Glutamatergic neuron (in vitro differentiated cells): ENCODE measurements at places on chromosomes 6 and 20. TPM values are rescaled to one million over a fixed set of nuclear protein-coding genes. Genes with fewer than 3 reads are reported as not detected.

- DNase-seq = no peak
Observed at GRCh38 chr6:16252686-16253299, 14.4 kb downstream of the GMPR start.

- no peak for DNase-seq
Observed at GRCh38 chr6:169542491-169542890, 159.3 kb downstream of the WDR27 start.

GRCh38 chr6:9401960-9402359 is 966.6 kb upstream of the SLC35B3 start:
- no peak for DNase-seq

GRCh38 chr6:108619431-108620197 is 58.9 kb downstream of the FOXO3 start:
- no peak for DNase-seq

GRCh38 chr6:119587537-119587936 is 238.0 kb upstream of the MAN1A1 start:
- no peak for DNase-seq

DNA sequence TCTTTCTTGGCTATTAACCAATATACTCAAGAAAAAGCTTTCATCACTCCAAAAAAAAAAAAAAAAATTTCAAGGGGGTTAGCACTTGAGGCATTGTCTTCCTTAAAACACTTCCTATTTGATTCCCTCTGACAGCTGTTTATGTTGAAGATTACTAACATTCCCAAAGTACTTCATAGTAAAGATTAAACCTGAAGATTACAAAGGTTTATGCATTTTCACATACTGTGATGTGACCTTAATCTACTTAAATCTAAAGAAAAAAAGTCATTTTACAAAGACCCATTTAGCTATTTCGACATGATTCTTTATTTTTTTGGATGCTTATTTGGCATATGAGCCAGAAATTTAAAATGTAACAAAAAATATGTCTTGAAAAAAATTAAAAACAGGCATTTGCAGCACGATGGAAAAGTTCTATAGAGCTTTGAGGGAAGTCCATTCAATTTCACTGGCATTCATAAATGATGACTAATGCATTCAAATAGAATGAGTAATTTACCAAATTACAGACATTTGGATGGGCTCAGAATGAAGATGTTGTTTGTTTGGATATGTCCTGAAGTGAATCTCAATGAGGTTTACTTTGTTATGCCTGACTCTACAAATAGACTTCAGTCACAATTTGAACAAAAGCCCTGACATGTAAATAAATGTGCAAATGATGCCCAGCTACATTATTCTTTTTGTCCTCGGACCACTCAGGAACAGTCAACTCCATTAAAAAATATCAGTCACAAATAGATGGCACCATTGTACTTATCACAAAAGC is 674.6 kb upstream of the MARCKS start:
- DNase-seq = no peak

GRCh38 chr6:110881546-110882273 is 7.1 kb downstream of the AMD1 start:
- DNase-seq = no peak

DNA sequence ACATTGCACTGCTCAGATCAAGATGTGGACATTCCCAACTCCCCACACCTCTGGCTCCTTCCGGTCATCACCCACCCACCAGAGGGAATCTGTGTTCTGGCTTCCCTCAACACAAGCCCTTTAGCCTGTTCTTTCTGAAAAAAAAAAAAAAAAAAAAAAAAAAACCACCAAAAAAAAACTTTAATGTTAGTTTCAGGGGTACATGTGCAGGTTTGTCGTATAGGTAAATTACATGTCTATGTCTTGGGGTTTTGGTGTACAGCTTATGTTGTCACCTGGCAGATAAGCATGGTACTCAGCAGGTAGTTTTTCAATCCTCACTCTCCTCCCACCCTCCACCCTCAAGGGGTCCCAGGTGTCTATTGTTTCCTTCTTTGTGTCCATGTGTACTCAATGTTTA is 135.8 kb upstream of the FOXA2 start:
- DNase-seq = no peak

GRCh38 chr20:38325905-38326304 is 20.4 kb upstream of the LBP start:
- no peak for DNase-seq

- DNase-seq = no peak
Observed at GRCh38 chr6:137699031-137699683, 167.9 kb upstream of the TNFAIP3 start.

GRCh38 chr20:10463622-10464021 is 28.5 kb downstream of the SLX4IP start:
- DNase-seq = no peak

DNA sequence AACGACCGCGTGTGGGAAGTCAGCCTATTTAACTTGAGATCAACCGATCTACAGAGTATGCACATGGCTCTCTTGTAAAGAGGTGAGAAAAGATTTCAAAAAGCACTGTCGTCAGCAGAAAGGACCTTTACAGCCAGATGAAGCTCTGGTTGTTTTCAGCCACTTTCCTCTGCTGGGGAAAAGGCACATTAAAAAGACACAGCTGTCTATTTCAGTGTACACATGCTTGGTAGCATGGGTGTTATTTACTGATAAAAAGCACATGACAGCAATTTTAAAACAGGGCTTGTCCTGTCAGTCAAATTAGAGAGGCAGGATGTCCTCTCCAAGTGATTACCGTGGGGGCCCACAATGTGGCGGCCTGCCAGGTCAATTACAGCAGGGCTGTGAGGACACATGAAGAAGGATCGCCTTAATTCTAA is 188.9 kb downstream of the PRKN start:
- DNase-seq = no peak

- DNase-seq = no peak
Observed at GRCh38 chr20:31449511-31450414, 9.3 kb downstream of the DEFB123 start.

DNA sequence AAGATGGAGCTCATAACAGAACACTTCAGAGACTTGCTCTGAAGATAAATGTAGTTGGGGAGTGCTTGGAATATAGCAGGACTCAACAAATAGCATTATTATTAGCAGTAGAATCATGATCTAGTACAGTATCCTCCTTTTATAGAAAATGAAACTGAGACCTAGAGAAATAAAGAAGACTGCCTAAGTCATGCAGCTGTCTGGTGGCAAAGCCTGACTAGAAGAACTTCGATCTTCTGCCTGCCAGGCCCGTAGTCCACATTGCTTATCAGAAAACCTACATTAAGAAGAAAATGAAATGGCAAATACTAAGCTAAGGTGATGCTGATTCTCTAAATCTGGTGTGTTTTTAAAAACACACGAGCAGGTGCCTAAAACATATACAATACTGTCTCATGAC is 46.4 kb upstream of the DST start:
- no peak for DNase-seq

DNA sequence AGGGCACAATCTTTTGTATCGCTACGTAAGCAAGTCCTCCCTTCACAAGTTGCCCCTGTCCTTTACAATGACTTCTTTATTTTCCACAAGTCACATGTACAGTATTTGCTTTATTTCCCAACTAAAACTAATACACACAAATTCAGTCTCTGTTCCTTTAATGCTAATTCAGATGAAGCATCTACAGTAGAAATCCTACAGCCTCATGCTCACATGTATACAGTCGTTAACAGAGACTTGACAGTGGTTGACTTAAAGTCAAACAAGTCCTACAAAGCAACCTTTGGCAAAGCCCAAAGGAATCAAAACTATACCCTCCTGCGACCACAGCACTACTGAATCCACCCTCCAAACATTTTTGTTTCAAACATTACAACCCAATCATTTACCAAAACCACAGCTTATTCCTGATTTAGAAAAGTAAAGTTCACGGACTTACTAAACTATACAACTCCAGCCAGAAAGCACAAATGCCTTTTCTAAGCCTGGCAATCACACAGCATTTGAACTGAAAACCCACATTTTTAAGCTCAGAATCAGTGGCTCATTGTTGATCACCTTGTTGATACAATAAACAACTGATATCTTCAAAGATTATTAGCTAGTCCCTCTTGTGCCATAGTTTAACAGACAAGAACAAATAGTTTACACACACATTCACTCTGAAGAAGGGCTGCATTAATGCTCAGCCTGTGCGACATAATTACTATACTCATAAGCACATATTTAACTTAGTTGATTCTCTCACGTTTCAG is 70.9 kb upstream of the NHSL1 start:
- no peak for DNase-seq

- DNase-seq = no peak
Observed at GRCh38 chr6:71405416-71405815, 116.8 kb downstream of the OGFRL1 start.

- no peak for DNase-seq
Observed at GRCh38 chr6:38567436-38567835, 72.3 kb downstream of the BTBD9 start.

DNA sequence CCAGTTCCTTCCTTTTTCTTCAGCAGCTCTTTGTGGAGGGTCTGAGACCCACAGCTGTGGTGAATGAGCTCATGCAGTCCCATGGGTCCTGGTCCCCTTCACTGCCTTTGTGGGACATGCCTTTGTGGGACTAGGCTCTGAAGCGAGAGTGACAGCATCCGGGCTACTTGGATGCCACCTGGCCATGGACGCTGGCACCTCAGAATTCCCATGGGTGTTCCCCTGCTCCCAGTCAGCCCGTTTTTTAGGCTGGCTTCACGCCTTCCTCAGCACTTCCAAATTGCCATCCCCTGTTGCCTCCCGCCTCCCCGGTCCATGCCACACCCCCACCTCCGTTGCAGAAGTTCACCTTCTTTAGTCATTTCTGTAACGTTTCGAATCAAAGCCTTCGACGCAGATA is 45.1 kb downstream of the RAMACL start:
- peak; percentile 34 for DNase-seq

- DNase-seq = no peak
Observed at GRCh38 chr6:10312445-10312844, 102.4 kb downstream of the TFAP2A start.

DNA sequence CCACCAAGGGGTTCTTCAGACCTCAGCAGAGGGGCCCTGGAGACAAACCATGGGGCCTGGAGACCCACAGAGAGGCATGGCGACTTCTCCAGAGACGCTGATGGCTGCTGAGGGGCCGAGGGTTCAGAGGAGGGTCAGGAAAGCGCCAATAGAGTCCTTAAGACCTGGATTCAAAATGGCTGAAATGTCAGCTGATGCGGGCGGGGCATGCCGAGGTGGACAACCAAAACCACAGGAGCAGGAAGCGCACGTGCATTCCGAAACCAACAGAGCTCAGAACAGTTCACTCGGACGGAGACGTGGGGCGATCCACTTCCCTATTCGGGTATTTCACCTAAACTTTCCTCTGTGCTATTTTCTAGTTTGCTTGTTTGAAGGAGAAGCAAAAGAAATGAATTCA is 99.9 kb upstream of the RIN2 start:
- DNase-seq = no peak

GRCh38 chr20:54658525-54658924 is 183.1 kb downstream of the DOK5 start:
- no peak for DNase-seq

DNA sequence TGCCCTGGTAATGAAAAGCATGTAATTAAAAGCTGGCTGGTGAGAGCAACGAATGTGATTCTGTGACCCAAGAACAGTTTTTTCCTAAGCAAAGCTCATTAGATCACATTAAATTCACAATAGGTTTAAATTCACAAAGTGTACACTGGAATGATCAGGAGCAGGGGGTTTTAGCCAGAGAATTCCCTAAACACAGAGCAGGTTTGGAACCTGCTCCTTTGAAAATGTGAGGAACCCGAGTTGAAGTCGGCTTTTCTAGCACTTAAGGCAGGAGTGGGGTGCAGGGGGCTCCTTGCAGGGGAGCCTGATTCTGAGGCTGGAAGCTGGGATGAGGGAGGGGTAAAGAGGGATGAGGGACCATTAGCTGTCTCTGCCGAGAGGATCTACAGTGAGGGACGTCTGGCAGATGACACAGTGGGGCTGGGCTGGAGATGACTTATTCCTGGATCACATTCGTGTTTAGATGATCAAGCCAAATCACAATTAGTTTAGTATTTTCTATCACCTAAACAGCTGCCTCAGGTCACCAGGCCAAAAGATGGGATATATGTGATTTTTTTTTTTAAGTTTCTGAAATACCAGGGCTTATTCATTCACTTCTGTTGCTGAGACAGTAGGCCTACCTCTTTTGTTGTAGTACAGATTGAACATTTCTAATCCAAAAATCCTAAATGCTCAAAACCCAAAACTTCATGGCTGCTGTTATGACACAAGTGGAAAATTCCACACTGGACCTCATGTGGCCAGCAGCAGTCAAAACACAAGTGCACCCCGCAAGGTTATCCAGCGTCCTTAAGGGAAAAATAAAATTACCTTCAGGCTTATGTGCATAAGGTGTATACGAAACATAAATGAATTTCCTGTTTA is 93.1 kb upstream of the HIVEP1 start:
- DNase-seq = no peak

GRCh38 chr6:3579652-3580175 is 122.9 kb upstream of the SLC22A23 start:
- DNase-seq = no peak

GRCh38 chr6:96246563-96246962 is 230.8 kb downstream of the FUT9 start:
- DNase-seq = no peak

DNA sequence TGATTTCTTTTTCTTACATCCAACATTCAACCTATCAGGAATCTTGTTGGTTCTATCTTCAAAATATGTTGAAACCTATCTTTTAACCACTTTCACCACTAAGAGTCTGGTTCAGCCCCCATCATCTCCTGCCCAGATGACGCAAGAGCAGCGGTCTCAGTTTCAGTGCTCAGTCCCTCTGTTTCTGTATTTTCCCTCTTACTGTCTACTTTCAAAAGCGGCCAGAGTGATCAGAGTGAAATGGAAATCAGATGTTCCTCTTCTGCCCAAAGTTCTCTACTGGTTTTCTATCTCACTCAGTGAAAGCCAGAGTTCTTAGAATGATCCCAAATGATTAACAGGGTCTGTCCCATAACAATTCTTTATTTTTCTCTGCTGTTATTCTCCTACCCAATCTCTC is 147.9 kb upstream of the PDE7B start:
- DNase-seq = no peak

- DNase-seq = no peak
Observed at GRCh38 chr6:123848347-123848746, 44.7 kb downstream of the NKAIN2 start.

DNA sequence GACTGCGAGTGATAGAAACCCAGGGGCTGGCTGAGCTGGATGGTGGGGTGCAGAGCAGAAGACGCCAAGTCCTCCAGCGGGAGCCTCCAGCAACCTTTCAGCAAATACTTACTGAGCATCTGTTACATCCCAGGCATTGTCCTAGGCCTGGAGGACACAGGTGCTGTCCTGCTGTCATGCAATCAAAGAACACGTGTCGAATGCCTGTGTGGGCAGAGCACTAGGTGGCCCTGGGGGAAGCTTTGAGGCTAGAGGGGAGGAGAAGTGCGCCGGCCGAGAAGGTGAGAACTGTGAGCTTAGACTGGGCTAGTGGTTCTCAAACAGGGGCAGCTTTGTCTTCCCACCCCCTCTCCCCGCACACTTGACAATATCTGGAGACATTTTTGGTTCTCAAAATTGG is 233.6 kb downstream of the BMP7 start:
- DNase-seq = peak; percentile 51

- DNase-seq = no peak
Observed at GRCh38 chr20:62298577-62299249, 4.1 kb upstream of the ADRM1 start.

The SPDEF gene
- not detected for total RNA-seq

The FAM83C gene
- total RNA-seq = not detected

The BMP2 gene
- 0.66 TPM for total RNA-seq

The INSM1 gene
- 332 TPM for total RNA-seq

The ZSCAN26 gene
- total RNA-seq = 24.8 TPM

The SLC44A4 gene
- not detected for total RNA-seq

The SLC17A1 gene
- total RNA-seq = not detected

The SLC35B3 gene
- total RNA-seq = 12.4 TPM

The POPDC3 gene
- total RNA-seq = 10.9 TPM

The BPIFA2 gene
- total RNA-seq = not detected

The SIGLEC1 gene
- total RNA-seq = not detected

The HEY2 gene
- 2.1 TPM for total RNA-seq

The MCCD1 gene
- not detected for total RNA-seq
